ENCODE measurements at places on chromosomes 2 and 18. TPM values are rescaled to one million over a fixed set of nuclear protein-coding genes. Genes with fewer than 3 reads are reported as not detected.

PCARE gene
- not detected for polyA plus RNA-seq

VWC2L gene
- polyA plus RNA-seq: not detected

GNAL gene
- not detected for polyA plus RNA-seq

GEN1 gene
- 0.31 TPM for polyA plus RNA-seq

All from CD8-positive, alpha-beta memory T cell (primary cell).